ENCODE measurements at places on chromosomes 3 and 15. TPM values are rescaled to one million over a fixed set of nuclear protein-coding genes. Genes with fewer than 3 reads are reported as not detected.
A peak's percentile ranks its signal among the peaks of the same experiment; 100 is the strongest.

GRCh38 chr15:40323953-40324937, 753 bp downstream of the INAFM2 start:
- no peak for DNase-seq

- DNase-seq = no peak
Observed at GRCh38 chr3:87949189-87949878, 109.5 kb downstream of the CGGBP1 start.

GRCh38 chr3:71062037-71062932, 521.2 kb downstream of the FOXP1 start:
- no peak for DNase-seq

DNA sequence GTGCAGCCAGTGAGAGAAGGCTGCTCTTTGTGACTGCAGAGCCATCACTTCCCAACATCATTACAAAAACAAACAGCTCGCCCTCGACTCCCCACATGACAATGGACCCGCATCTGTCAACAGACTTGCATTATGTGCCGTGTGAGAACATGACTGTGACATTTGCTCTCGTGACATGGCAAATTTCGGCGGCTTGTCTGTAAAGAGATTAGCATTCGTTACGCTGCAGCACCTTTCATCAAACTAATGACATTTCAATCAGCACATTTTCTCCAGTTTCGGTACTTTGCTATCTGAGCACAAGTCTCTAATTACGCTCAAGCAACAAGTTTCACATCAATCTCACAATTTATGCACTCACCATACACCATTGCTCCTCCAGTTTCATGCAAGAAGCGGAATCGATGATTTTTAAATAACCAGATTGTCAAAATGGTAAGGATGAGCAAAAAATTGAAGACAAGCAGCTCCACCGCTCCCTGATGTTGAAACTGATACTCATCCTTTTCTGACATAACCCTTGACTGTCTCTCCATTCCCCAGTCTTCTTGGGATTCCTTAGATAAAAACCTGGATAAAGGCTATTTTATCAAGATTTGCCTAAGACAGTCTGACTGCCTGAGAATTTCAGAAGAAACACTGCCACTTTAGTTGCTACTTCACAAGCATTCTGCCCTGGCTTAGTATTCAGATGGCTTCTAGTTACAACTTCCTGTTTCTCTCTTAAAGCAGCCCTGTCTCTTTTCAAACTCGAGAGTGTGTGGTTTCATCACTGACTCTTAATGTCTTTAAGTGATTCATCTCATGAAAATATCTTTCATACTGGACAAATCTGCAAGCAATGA, at the start of gene SLC9A9:
TSS of gene SLC9A9 (minus strand) at position 682 of the 845 bp plus-strand sequence. CDS start at position 536, 146 bp downstream.
- peak; percentile 61 for DNase-seq

DNA sequence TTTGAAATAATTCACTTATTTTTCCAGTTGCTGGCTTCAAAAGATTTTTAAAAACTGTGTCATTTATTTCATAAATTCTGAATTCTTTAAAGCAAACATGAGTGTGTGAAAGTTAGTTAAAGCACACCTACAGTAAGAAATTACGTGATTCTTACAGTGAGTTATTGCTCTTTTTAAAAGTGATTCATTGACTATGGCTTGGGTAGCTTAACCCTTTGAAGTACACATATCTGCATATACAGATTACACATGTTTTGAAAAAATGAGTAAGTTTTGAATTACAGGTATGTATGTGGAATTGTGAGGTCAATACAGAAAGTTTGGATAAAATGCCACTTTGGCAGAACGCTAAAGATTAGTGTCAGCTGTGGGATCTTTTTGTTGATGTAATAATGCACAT, 64.5 kb upstream of the MBNL1 start:
- no peak for DNase-seq

- no peak for DNase-seq
Observed at GRCh38 chr15:90571063-90571541, 41.4 kb downstream of the CRTC3 start.

DNA sequence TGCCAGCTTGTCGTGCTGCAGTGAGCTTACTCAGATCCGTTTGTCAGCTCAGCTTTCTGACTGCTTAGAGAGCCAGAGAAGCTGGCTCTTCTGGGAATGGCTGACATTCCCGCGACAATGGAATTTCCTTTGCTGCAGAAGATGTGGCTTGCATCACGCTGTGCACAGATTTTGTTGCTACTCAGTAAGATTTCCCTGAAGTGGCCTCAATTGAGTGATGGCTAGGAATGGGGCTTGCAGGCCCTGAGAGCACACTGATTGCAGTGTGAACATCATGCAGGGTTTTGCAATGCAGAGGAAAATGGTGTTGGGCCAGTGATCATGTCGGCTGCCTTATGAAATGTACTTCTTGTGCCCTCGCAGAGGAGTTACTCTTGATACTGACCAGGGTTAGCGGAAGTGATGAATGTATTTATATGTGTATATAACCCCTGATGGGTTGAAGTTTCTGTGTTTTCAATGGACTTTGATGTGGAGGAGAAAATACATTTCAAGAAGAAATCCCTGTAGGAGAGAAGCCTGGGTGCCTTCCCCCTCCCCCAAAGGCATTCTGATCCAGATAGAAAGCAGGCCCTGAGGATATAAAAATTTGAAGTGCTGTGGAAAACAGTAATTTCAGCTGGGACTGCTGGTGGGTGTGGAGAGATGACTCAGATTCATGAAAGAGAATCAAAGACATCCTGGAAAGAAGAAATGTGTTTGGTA, 102.5 kb upstream of the PDZRN3 start:
- DNase-seq = no peak

GRCh38 chr3:81886081-81886480, 124.6 kb upstream of the GBE1 start:
- no peak for DNase-seq

GRCh38 chr15:64894395-64895056, 17.2 kb upstream of the ANKDD1A start:
- DNase-seq = no peak

The C3orf22 gene
- polyA plus RNA-seq = not detected

The PLA2G4E gene
- 2.0 TPM for polyA plus RNA-seq
